ENCODE measurements at places on chromosomes 5 and 9. TPM values are rescaled to one million over a fixed set of nuclear protein-coding genes. Genes with fewer than 3 reads are reported as not detected.

DNA sequence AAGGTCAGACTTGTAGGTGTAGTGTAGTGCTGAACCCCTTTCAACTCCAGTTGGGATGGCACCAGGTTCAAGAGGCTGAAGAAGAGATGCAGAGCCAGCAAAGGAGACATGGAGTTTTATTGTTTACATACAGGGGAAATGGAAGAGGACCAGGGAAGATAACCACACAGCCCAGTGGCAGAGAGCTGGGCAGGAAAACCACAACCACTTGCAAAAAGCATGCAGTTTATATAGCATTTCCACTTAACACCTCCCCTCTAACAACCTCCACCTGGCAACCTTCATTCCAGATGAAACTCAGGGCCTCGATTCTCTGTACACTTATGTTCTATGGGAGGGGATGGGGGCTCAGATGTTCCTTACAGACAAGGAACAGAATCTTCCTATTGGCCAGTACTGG, 56.9 kb downstream of the SNX24 start:
- peak; percentile 18 for DNase-seq

- no peak for DNase-seq
Measured at GRCh38 chr5:91076138-91076537, 307.0 kb downstream of the ARRDC3 start.

DNA sequence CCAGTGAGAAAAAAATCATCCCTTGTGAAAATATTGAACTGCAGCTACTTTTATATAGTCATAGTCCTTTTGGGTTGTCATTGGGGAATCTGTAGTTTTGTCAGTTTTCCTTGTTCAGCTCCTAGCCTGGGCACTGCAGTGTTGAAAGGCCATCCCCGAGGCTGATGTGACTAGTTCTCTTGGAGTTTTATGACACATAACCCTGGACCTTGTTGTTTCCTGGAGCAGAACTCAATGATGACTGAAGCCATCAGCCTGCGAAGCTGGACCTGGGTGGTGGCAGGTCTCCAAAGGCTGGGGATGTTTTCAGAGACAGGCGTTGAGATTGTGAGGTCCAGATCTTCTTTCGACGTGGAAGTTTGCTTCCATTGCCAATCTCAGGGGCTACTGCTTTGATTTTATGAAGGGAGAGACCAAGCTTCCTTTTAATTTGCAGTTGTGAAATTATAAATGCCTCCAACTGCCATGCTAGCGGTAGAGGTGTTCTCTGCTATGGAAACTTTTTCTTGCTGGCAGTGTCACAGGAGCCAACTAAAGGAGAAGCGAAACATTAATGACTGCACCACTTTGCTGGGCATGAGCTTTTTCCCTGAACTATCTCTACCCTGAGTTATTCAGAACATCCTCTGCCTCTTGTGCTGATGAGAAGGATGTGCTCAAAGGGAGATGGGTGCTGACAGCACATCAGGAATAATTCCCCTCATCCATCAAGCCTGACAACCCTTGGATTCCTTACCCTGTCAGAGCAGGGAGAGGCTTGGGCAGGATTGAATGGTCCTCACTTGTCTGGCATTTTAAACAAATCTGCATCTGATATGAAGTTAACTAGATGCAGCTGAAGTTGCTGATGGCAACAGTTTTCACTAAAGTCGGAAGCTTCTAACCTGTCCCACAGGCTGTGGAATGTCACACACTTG, 209.6 kb downstream of the MAST4 start:
- no peak for DNase-seq

DNA sequence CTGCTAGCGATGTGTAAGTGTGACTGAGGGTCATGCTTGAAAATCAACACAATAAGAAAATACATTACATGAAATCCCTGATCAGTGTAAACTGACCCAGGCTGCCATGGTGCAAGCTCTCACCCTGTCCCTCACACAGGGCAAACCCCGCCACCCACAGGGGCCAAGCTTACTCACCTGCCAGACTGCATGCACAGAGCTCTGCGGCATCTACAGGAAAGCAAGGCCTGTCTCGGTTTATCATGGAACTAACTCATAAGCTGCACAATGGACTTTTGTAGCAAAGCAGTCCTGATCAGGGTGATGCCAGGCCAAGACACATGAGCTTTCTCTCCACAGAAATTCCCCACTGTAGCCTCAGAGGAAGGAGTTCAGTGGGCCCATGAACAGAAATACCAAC, 9.7 kb downstream of the IPPK start:
- no peak for DNase-seq

DNA sequence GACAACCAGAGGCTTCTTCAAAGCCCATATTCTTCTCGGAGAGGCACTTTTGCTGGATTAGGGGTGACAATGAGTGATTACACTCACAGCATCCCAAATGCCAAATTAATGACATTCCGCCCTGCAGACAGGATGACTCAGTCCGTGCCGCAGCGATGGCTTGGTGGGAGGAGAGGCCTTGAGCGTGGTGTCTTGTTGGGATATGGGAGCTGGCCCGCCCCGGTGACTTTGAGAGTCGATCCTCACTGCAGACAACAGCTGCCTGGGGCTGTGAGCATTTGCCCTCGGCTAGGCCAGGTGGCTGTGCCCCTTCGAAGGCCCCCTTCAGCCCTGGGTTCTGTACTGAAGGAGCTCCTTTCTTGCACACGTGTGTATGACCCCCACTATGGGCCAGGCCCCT, 29.8 kb downstream of the OLFM1 start:
- peak; percentile 86 for DNase-seq

DNA sequence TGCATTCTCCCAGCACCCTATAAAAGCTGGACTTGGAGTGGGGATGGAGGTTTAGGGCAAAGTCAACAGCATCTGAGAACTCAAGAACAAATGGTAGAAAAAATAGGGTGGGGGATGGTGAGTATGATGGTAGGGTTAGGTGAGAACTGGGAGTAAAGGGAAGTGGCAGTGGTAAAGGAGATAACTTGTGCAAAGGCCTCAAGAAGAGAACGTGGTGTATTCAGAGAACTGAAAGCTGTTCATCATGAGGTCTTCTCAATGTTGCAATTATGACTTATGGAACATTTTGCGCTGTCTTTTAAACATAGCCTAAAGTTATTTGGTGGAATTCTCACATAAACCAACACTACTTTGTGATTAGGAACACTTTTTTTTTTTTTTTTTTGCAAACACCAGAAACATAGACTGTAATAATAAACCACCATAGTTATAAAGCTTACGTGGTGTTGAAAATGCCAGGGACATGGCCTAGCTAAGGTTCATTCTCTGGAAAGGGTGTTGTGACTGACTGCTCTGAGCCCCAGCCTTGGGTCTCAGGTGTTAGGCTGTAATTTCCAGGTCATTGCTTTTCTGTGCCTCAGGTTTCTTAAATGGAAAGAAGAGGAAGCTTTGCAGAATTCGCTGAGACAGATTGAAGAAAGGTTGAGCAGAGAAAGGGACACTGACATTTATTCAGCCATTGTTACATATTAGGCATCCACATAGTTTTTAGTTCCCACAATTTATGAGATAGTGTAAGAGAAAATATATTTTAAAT, 19.2 kb upstream of the TXNDC8 start:
- no peak for DNase-seq

- no peak for DNase-seq
Measured at GRCh38 chr9:79667120-79667519, 95.4 kb downstream of the TLE4 start.

DNA sequence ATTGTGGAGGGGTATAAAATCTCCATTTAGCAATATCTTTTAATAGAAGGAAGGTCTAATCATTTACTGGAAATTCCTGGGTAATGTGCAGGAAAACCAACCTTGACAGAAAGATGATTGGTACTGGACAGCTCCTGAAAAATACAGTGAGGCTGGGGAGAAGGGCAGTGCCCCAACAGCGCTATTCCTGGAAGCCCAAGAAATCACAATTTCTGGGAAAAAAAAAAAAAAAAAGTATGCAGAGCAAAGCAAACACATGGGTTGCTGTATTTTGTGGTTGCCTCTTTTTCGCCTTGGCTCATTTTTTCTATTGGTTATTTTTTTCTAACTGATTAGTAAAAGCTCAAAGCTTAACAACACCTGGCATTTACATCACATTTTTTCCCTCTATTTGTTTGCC, 249.7 kb downstream of the ENC1 start:
- DNase-seq = no peak

GRCh38 chr9:120465685-120466407, 114.1 kb downstream of the CDK5RAP2 start:
- no peak for DNase-seq

DNA sequence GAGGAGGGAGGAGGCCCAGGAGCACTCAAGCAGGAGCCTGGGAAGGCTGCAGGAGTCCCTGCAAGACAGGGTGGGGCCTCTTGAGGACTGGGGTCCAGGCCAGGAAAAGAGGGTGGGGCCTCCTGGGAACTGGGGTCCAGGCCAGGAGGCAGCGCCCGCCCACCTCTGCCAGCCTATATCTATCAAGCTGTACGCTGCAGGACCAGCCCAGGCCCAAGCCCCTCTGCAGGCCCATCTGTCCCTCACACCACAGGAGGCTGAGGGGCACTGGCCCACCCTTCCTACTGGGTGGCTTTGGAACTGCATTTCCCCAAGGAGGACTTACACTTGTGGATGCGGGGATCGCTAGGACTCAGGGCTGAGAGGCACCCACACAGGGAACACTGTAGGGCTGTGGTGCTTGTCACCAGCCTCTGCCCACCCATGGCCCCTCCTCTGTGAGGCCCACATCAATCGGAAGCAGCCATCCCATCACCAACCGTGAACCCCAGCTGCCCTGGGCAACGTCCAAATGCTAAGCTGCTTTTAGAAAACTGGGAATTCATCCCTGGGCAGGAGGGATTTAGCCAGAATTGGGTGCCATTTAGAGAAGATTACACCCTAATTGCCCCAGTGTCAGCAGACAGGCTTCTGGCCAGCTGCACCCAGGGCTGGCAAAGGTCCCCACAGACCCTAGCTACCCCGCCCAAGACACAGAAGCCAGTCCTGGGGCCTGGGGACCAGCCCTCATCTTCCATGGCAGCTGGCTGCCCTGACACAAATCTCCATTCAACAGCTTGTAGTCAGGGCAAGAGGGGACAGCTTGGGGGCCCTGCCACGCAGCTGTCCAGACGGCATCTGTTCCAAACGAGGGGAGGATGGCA, 15.3 kb downstream of the BICD2 start:
- no peak for DNase-seq

- DNase-seq = peak; percentile 98
Measured at GRCh38 chr9:111959468-111960359, 63.1 kb downstream of the UGCG start.

- DNase-seq = no peak
Measured at GRCh38 chr9:78905387-78905786, 608.5 kb downstream of the PSAT1 start.

DNA sequence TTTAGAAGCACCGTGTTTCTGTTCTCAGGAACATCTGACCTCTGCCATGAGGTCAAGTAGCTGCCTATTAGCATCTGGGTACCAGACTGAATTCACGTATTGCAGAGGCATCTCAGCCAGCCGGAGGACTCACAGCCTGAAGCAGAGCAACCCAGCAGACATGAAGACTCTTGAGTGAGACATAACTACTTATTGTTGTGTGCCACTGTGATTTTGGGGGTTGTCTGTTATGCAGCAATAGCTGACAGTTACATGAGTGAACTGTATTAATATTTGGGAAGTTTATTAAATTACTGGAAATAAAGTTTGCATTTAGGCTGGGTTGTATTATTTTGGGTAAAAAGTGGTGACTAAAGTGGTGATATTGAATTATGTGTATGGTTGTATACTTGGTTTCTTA, 1.3 kb upstream of the ACOT12 start:
- no peak for DNase-seq

- DNase-seq = peak; percentile 20
Measured at GRCh38 chr5:143812085-143812705, at the start of gene HMHB1. TSS of gene HMHB1 (plus strand) at chr5:143812161.

GRCh38 chr5:116084287-116084691, 536 bp upstream of the COMMD10 start:
- DNase-seq = peak; percentile 37

DNA sequence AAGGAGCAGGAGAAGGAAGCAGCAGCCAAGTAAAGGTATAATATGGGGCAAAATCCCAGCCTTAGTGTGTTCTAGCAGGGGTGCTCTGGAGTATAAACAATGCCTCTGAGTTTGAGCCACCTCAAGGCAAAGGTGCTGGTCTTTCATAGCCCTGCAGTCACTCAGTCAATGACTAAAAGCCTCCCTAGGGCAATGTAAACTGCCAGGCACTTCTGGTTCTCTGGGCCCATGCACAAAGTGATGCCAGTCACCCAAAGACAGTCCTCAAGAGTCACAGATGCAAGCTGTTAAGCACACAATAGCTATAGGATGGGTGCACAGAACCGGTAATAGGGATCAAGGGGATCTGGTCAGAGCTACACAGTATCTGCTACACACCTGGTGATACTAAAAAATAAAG, 12.6 kb downstream of the ZBTB5 start:
- no peak for DNase-seq

- no peak for DNase-seq
Measured at GRCh38 chr5:28400076-28400475, 1361.7 kb upstream of the CDH9 start.

DNA sequence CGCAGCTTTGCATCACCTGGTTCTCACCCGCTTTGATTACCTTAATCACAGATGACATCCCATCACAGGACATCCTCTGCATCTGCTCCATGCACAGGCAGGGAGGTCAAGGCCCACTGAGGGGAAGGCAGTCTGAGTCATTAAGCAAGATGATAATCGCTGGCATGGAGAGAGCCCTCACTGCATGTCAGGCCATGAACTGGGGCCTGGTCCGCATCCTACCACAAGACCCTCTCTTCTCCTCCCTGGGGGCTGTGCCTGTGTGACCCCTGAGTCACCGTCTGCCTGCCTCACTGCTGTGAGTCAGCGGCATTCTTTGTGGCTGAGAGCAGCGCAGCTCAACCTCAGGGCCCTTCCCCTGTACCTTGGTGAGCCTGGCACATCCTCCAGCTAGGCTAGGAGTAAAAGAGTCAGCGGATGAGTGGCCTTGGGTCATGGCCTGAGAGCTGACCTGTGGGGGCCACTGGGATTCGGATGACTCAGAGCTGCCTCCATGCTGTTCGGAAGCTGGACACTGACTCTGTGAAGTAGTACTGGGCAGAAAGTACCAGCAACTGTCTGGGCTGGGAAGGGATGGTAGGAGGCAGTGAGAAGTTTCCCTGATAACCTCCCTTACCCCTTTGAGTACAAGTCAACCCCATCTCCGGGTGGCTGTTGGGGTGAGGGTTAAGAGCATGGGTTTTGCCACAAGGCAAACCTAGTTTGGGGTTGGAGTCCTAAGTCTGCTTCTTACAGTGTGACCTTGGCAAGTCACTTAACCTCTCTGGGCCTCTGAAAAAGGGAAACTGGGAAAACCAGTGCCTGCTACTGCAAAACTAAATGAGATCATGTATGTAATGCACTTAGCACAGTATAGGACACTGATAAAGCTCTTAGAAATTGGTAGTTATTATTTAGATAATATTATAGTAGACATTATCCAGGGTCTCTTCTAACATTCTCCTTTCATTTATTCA, 14.6 kb upstream of the ARSI start:
- DNase-seq = peak; percentile 99

- DNase-seq = peak; percentile 62
Measured at GRCh38 chr5:86968301-86968753, 299.4 kb upstream of the RASA1 start.

The AUH gene
- 21.4 TPM for total RNA-seq

The ITGA2 gene
- 27.4 TPM for total RNA-seq

The LCN1 gene
- not detected for total RNA-seq

The GNAQ gene
- 22.2 TPM for total RNA-seq

The ADAM19 gene
- 28.9 TPM for total RNA-seq

The TOPORS gene
- total RNA-seq = 29.9 TPM

The PAPPA gene
- total RNA-seq = 8.3 TPM

The ANKRD33B gene
- total RNA-seq = 1.5 TPM

The UBLCP1 gene
- 86.7 TPM for total RNA-seq

The CEP120 gene
- 15.2 TPM for total RNA-seq

The OMD gene
- not detected for total RNA-seq

The TAF11L10 gene
- not detected for total RNA-seq

The DNM1 gene
- total RNA-seq = 12.3 TPM

The OTP gene
- total RNA-seq = not detected

The PRELID2 gene
- total RNA-seq = 17.5 TPM
